8988T (cell line): ENCODE measurements at places on chromosomes 6 and 20.

DNA sequence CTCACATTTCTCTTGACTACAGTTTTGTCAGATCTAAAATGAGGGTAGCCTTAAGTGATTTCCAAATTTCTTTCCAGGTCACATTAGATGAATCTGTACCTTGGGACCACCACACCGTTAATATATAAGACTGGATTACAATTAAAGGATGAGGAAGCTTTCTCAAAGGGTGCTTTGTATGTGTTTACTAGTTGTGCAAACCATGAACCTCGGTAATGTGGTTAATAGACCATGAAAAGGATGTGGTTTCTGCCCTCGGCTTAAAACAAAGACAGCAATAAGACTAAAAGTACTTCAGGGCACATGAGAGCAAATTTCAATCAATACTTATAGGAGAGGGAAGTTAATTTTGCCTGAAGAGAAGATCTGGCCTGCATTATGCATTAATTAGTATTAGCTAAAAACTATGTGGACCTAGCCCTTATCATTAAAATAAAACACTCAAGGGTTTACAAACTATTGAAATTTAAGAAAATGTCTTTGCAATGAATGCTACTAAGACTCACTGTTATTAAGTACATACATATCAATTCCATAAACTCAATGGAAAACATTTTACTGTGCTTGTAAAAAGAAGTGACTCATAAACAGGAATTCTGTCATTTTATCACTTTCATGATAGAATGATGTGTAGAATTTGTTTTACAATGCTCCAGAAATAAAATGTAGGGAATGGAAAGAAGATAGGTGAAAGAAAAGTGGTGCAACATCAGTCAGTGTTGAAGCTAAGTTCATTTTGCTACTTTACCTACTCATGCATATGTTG, 936 bp upstream of the TMX4 start:
- no peak for DNase-seq

DNA sequence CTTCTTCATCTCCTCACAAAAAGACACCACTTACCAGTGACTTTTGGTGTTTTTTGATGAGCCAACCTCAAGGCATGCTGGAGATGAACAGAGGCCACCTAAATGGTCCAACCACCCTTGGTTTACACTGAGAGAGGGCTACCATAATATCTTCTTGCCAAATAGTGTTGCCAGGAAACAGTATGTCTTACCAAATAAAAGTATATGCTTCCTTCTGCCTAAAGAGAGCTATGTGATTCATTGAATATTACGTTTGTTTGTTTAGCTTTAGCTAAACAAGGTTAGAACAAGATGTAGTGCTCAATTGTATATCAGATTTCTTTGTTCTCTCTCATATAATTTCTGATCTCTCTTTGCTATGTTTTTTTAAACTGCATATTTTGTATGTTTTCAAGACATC, 40.6 kb upstream of the BMP6 start:
- no peak for DNase-seq

DNA sequence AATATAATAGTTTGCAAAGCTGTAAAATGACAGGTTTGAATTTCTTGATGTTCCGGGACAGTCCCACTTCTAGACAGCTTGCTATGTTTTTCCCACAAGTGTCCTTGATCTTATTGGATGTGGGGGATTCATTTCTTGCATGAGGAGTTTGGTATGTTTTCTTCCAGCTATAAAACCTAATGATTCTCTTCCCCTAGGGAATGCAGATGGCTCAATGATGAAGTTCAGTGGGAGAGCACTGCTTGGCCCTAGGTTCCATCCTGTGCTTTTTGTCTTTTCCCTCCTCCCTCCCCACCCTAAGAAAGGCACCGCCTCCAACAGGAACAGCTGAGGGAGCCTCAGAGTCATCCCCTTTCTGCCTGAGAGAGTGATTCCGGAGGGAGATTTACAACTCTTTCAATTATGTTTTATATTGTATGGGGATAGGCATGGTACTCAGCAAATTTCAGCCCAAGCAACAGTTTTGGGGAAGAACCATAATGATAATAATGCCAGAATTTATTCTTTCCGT, 149.2 kb downstream of the PHACTR1 start:
- DNase-seq, result no peak

DNA sequence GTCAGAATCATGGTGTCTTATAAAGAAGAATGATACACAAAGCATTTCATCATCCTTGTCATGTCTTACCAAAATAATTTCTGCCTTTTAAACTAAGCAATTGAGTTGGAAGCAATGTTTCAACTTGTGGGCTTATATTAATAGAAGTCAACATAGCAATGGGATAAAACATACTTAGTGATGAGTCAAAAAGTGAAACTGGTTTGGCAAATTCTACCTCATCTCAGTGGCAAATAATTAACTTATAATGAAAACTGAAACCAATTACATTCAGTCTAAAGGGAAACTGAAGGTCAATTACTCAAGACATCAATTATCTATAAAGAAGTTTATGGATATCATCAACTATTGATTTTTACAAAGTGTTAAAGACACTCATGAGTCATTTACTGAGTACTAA, 463.8 kb downstream of the BMP2 start:
- DNase-seq, result no peak
